Stimulated activated CD4-positive, alpha-beta T cell treated with anti-CD3 and anti-CD28 coated beads, Interleukin-15, amount 100 ng/mL, for 1 hour (primary cell): ENCODE measurements at places on chromosomes 2 and 18.

- peak; percentile 19 for DNase-seq
Measured at GRCh38 chr2:197309691-197310231, 819 bp downstream of the ANKRD44 start.

- DNase-seq: no peak
Measured at GRCh38 chr2:26195040-26195984, 22.4 kb downstream of the GAREM2 start.

DNA sequence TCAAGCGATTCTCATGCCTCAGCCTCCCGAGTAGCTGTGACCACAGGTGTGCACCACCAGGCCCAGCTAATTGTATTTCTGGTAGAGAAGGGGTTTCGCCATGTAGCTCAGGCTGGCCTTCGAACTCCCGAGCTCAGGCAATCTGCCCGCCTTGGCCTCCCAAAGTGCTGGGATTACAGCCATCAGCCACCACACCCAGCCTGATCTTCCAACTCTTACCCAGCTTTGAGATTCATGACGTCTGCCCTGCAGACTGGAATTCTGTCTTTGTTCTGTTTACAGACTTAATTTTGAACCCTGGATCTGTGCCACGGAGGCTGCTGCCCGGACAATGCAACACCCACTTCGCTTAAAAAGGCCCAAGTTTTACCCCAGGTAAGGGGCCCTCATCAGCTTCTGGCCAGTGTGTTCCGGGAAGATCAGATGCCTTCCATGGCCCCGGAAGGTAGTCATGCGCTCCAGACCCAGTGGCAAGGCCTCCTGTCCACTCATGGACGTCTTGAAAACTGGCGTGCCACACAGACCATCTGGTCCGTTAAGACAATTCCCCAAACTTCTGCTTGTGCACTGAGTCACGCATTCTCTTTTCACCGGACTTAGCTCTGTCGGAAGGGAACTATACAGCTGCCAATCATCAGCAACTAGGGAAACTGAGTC lies 5.5 kb downstream of the PXDN start:
- DNase-seq: no peak

GRCh38 chr2:177432703-177433102 lies 40.1 kb downstream of the AGPS start:
- no peak for DNase-seq

GRCh38 chr2:39359453-39360038 lies 77.5 kb downstream of the MAP4K3 start:
- no peak for DNase-seq

DNA sequence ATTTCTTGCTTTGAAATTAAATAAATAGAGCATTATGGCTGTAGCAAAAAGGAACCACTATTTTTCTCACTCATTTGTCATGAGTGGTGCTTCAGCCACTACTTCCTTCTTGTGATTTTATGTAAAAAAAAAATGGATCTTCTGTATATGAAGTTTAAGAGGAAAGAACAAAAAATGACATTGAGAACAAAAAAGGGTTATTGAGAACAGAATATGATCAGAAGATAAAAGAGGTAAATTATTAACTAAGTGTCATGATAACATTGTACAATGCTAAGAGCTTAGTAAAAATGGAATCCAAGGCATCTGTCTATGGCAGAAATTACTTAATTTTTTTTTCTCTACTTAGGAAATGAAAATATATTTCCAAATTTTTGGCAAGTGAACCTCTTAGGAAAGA lies 103.5 kb downstream of the PKP4 start:
- no peak for DNase-seq

DNA sequence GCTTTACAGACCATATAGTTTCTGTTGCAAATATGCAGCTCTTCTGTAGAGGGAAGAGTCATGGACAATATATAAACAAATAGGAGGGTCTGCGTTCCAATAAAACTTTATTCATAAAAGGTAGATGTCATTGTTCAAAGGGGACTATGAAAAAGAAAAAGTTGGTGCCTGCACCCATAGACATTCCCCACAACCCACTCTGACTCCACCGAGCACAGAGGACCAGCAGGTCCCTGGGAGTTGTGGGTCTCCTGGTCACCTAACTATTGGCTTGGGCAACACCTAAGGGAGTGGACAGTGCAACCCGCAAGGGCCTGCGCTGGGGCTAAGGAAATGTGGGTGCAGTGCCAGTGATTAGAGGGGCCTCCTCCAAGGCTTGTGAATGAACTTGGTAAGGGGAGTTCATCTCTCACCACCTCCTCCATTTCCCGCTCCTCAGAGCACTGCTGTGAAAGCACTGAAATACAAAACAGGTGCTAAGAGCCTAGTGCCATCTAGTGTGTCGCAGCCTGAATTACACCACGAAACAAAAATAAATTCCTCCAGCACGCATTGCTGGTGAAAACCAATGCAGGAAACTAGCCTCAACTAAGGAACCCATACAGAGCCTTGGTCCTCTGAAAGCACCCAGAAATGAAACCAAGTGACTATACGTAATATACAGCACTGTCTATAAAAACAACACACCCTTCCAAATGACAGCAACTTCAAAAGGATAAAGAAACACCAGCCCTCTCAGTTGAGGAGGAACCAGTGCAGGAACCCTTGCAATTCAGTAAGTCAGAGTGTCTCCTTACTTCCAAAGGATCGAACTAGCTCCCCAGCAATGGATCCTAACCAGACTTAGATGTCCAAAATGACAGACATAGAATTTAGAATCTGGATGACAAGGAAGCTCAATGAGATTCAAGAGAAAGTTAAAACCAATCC lies 166.6 kb downstream of the RNF144A start:
- DNase-seq: no peak
